CD4-positive, alpha-beta T cell (primary cell): ENCODE measurements at places on chromosomes 5 and 9. TPM values are rescaled to one million over a fixed set of nuclear protein-coding genes. Genes with fewer than 3 reads are reported as not detected.

The RALGPS1 gene
- total RNA-seq: 5.8 TPM

GRCh38 chr5:169745441-169746146 is 108.5 kb downstream of the DOCK2 start:
- no peak for DNase-seq

The C9orf50 gene
- total RNA-seq: not detected

The C9 gene
- total RNA-seq: not detected

DNA sequence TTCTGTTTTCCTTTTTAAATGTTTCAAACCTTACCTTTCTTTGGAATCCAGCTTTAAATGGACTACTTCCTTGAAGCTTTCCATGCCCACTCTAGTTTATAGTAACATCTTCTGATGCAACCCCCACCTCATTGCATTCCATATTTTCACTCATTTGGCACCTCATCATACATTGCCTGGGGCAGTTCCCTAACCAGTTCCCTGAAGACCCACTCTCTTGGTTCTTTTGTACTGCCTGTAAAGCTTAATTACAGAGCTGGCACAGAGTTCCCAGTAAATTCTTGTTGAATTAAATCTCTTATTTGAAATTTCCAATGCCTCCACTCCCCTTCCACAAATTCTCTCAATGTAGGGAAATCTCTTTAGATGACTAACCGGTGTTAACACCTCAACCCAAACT is 257.2 kb downstream of the ARRDC3 start:
- no peak for DNase-seq

DNA sequence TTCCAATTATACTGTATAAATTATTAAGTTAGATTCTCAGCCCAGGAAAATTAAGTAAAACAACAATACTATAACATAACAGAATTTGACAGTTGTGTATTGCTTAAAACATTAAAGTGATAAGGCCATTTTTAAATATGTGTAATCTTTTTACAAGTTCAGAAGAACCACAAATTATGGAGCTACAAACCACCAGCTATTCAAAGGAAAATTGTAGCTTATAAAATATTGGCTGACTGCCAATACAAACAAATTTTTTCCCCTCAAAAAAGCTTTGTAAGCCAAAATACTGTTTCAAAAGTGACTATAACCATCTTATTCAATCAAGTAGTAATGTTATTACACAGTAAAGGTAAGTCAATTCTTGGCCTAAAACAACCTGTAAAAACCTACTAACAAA is 21.9 kb downstream of the STRBP start:
- no peak for DNase-seq

DNA sequence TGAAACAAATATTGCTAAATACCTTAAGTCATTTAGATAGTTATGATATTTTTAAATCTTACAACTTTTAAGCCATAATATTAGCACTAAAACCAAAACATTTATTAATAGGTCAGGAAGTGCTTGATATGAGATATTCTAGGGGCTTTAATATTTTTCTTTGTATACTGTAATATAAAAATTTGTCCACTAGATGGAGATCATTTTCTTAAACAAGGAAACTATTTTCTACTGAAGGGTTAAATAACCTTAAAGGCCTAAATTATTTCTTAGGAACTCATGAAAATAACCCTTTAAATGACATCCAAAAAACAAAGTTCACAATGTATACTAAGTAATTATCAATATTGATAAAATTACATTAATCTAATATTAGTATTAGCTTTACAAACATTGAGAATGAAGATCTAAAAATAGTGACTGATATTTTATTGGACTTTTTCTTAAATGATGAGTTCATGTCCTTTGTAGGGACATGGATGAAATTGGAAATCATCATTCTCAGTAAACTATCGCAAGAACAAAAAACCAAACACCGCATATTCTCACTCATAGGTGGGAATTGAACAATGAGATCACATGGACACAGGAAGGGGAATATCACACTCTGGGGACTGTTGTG is 635.7 kb downstream of the RAB3C start:
- DNase-seq: no peak

The LMX1B gene
- not detected for total RNA-seq

DNA sequence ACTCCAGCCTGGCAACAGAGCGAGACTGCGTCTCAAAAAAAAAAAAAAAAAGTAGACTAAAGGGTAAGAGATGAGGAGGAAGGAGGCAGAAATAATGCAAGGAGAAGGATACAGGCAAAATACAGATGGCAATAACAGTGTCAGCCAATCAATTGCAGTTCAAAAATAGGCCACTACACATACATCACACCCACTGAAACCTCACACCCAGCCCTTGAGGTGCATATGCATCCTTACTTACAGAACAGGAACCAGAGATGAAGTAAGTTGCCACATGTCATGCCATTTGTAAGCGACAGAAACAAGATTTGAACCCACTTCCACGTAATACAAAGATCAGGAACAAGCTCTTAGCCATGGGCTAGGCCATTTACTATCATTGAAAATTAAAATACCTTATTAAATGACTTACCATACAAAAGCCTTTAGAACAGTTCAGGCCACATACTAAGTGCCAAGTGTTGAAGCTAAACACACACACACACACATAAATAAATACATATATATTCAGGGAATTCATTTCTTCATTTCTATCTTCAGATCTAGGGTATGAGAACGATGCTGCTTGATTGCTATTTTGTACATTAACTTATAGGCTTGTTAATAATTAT is 98.4 kb downstream of the FNBP1 start:
- DNase-seq: peak; percentile 30

GRCh38 chr9:83701769-83702168 is 6.0 kb downstream of the UBQLN1 start:
- DNase-seq: no peak

GRCh38 chr9:76271755-76272154 is 122.5 kb downstream of the RFK start:
- DNase-seq: no peak

The CTXN3 gene
- not detected for total RNA-seq

GRCh38 chr5:34545164-34545563 is 111.0 kb upstream of the RAI14 start:
- no peak for DNase-seq

DNA sequence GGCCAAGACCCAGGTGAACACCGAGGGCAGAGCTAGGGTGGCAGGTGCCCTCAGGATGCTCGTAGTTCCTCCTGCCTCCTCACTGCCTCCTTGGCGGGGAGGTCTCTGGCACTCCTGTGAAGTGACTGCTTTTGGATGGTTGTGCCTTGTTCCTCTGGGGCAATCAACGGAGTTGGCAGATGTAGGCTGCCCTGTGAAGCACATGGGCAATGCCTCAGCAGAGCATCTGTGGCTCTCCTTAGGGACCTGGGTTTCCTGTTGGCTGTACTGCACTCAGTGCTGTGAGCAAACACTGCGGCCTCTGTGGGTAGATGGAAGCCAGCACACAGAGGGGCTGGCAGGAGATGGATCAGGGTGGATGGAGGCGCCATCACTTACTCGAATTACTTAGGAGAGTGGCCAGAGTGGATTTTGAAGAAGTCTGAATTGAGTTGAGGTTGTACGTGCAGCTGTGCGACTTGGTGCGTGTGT is 71.4 kb upstream of the COL5A1 start:
- no peak for DNase-seq

- DNase-seq: no peak
These were observed 73.5 kb downstream of the BOD1 start for GRCh38 chr5:173542964-173543363.

The KIF3A gene
- 12.4 TPM for total RNA-seq

DNA sequence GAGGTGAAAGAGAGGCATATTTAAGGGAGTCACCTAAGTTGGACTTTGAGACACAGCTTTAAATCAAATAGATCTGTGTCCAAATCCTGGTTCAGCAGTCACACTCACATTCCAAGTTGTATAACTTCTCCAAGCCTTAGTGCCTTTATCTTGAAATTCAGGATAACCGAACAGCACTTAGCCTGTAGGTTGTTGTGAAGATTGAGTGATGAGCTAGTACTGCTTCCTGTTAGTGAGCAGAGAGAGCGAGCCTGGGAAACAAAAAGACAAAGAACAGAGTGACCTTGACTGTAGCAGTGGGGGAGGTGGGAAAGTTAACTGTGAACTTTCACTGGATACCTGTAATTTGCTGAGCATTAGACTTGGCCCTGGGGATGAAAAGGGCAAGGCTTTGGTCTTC is 22.4 kb downstream of the MAML1 start:
- no peak for DNase-seq

DNA sequence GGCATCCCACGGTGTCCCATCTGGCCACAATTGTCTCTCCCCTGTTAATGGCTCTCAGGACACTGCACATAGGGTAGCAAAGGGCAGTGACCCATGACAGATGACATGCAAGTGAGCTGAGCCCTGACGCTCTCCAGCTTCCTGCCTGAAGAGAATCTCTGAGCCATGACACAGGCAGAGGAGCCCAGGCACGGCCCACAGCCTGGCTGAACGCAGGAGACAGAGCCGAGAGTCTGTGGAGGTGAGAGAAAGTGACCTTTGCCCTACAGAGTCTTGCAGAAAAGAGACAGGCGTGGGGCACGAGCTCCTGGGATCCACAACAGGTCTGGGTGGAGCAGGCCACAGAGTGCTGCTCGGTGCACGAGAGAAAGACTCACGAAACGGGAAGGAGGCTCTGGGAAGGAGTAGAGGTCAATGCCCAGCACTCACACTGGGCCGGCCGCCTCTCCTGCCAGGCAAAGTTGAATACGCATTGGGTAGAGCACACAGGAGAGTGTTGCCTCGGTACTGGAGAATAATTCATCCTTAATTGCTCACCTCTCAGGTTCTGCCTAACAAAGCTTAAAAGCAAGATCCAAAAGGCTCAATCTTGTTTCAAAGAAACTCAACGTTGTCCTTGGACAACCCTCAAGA is 90.3 kb downstream of the MRPL36 start:
- no peak for DNase-seq

GRCh38 chr9:90726215-90726614 is 75.4 kb upstream of the SYK start:
- DNase-seq: no peak

DNA sequence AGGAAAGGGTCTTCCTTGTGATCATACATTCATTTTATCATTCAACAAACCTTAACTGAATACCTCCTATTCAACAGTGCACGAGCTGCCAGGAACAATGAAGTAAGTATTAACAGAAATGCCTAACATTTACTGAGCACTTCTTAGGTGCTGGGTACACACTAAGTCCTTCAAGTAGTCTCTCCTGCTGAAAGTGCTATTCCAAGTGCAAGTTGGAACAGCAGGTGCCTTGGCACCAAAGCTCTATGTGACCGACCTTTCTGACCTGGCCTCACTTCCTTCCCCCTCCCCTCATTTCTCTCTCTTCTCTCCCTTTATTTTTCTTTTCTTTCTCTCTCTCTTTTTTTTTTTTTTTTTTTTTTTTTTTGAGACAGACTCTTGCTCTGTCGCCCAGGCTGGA is 94.5 kb downstream of the GRIA1 start:
- no peak for DNase-seq

- DNase-seq: no peak
These were observed 293.4 kb upstream of the IRX1 start for GRCh38 chr5:3302228-3302627.

The TIGD6 gene
- 1.4 TPM for total RNA-seq

The PIP5KL1 gene
- 3.3 TPM for total RNA-seq

- no peak for DNase-seq
These were observed 100.3 kb downstream of the ENTREP1 start for GRCh38 chr9:69425136-69425801.

DNA sequence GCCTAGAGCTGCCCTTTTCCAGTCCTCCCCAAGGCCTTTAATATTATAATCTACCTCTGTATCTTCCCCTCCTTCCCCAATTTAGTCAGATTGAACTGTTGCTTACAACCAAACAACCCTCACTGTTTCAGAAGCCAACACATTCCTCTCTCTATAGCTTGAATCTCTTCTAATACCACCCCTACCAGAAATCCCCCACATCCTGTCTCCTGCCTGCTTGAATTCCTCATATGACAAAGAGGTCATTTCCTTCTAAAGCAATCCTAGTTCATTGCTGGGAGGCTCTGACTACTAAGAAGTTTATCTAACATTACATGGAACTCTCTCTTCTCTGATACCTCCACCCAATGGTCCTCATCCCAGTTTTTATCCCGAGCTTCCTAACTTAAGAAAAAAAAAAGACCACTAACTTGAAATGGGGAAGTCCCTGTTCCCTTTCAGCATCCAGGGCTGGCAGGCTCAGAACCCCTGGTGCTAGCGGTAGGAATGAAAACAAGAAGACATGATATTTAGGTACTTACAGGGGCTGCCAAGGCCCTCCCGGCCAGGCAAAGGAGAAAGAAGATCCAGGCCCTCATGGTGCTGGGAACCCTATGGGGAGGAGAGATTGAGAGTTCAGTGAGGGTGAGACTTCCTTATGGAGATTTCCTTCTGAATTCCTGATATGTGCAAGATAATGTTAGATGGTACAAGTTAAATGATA is 11.0 kb downstream of the SPARC start:
- DNase-seq: no peak
